ENCODE measurements at places on chromosomes 2 and 18. TPM values are rescaled to one million over a fixed set of nuclear protein-coding genes. Genes with fewer than 3 reads are reported as not detected.

The SERPINB4 gene
- not detected for total RNA-seq

DNA sequence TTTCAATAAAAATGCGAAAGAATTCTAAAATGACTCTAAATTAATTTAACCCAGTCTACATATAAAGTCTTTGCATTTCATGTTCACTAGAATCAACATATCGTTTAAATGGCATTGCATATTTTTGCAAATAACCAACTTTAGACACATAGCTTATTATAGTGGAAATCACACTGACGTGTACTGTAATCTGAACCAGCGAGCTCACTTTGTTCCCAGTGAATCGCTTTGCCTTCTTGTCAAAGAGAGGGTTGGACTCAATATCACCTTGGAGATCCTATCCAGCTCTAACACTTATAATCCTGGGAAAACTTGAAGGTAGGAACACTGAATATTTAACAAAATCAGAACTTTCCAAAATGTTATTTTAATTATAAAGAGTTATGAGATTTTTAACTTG is 108.2 kb downstream of the GALNT1 start:
- no peaks in the 10 kb centered on the region for H3K27me3 ChIP-seq
- H3K4me1 ChIP-seq: no peaks in the 10 kb centered on the region
- H3K27ac ChIP-seq: no peak overlapping the region
- DNase-seq: no peak
- no peaks in the 10 kb centered on the region for H3K36me3 ChIP-seq
- no peak overlapping the region for H3K4me3 ChIP-seq

DNA sequence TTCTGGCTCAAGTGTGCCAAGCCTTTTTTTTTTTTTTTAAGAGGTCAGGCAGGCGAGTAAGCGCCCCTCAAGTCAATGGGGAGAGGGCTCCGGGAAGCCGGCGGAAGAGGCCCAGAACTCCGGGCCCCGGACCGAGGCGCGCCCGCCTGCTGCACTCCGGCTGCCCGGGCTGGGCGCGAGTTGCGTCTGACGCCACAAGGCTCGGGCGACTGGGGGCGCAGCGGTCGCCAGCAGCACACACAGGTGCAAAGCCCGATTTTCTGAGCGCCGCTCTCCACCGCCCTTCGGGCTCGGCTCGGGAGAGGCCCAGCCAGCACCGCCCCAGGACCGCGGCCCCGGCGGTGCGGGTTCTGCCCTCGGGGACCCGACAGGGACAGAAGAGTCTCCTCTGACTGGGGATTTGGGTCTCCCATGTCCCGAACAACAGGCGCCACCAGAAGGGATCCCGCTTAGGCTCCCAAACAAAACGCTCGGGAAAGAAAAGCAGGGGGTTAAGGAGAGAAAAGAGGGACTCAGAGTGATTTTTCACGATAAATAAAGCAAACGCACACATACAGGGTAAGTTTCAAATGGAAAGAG is 787 bp downstream of the ERBB4 start:
- H3K4me1 ChIP-seq: peaks cover 11% of the 10 kb centered on the region
- no peaks in the 10 kb centered on the region for H3K27me3 ChIP-seq
- H3K36me3 ChIP-seq: no peaks in the 10 kb centered on the region
- DNase-seq: no peak

DNA sequence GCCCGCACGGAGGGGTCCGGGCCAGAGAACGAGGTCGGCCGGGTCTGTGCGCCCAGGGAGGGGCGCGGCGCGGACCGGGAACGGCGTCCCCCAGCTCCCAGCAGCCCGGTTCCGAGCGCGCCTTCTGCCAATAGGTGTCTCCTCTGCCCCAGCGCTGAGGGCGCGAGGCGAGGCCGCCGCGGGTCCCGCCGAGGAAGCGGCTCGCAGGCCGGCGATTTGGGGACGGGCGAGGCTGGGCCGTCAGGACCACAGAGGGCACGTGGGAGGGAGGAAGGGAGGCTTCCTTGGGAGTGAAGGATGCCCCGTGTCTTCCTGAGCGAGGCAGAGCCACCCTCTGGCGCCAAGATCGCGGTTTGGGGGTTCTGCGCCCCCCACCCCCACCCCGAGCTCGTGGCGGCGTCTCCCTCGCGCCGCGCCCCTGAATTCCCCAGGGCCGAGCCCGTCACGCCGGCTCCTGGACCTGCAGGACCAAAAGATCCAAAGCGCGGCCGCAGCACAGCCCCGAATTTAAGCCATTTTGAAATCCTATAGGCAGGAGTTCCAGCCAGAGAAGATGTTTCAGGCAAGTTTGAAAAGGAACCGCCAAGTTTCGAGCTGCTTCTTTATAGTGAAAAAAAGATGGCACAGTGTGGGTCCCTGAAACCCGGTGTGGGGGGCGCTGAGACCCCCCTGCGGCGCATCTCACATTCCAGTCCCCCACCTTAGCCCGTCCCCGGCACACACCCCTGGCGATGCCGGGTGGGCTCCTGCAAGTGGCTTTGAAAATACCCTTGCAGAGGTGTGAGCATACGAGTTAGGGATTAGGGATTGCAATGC is 909 bp downstream of the NFATC1 start:
- H3K4me3 ChIP-seq: no peak overlapping the region
- peaks cover 49% of the 10 kb centered on the region for H3K4me1 ChIP-seq
- H3K27ac ChIP-seq: no peak overlapping the region
- DNase-seq: no peak
- H3K36me3 ChIP-seq: no peaks in the 10 kb centered on the region

- H3K4me3 ChIP-seq: no peak overlapping the region
- no peak overlapping the region for H3K27ac ChIP-seq
- no peaks in the 10 kb centered on the region for H3K36me3 ChIP-seq
- DNase-seq: no peak
These were observed 128.0 kb upstream of the MSH6 start for GRCh38 chr2:47654790-47655562.

GRCh38 chr2:188725746-188726360 is 248.3 kb upstream of the COL3A1 start:
- no peak for DNase-seq
- H3K36me3 ChIP-seq: no peaks in the 10 kb centered on the region
- no peaks in the 10 kb centered on the region for H3K27me3 ChIP-seq
- no peak overlapping the region for H3K4me3 ChIP-seq
- H3K4me1 ChIP-seq: no peaks in the 10 kb centered on the region

The HOXD3 gene
- total RNA-seq: not detected
